ENCODE measurements at places on chromosomes 5 and 9.

DNA sequence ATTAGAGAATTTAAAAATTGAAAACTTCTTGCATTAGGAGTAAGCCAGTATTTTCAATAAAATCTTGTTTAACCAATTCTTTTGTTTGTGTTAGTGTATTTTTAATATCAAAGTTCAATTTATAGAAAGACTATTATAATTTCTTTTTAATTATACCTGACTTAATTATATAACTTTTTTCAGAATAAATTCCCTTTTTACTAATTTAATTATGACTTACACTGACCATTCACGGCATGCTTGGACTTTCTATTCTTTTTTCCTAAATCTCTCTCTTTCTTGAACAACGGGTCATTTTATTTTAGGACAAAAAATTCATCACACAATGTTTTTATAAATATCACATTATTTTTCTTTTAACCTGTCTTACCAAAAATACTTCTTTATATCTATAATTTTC, 555.3 kb upstream of the PTGER4 start:
- DNase-seq, result no peak

- DNase-seq, result no peak
Observed at GRCh38 chr5:55440188-55440646, 94.5 kb downstream of the PLPP1 start.

DNA sequence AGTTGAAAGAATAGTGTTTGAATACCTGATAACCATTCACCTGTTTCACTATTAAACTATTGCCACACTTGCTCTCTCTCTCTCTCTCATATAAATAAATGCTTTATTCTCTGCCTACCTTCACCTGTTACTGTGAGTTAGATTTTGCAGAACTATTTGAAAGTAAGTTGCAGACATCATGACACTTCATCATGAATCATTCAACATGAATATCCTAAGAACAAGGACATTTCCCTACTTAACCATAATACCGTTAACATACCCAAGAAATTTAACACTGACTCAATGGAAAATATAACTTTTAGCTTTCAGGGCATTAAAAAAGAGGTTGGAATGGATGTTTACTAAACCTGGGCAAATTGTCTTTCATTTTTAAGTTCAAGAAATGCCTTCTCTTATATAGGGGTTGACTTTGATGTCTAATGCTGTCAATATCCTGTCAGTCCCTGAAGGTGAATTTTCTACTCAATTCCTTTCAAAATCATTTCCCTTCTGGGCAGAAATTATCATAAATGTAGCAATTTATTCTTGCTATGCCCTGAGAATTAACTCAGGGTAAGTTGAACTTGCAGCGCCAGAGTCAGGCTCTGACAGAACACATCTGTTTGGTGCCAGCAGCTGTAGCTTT, 582.6 kb upstream of the TLE4 start:
- DNase-seq, result no peak

DNA sequence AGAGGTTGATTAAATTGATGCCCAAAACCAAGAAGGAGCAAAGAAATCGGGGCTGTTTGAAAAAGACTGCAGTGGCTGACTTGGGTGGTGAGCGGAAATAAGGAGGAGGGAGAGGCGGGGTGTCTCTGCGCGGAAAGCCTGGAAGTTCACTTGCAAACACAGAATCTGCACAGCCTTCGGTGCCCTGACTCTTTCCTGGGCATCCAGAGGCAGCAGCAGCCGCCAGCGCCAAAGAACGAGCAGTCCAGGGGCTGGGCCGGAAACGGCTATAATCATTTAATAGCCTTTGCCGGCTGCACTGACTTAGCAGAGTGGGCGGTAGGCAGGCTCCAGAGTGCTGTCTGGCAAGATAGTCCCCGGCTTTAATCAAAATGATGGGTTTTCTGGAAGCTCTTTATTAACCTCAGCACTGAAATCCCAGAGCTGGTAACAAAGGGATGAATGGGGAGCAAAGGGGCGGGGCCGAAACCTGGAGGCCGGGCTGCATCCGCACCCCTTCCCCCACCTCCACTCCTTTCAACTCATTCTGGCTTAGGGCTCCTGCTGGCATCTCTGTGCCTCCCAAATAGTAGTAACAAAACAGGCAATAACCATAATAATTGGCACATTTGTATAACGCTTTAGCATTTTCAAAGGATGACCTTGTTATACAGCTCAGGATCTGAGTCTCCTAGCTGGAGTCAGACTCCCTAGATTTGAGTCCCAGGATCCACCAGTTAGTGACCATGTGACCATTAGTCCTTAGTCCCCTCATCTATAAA, 35.7 kb downstream of the PCDHAC2 start:
- peak; percentile 38 for DNase-seq

DNA sequence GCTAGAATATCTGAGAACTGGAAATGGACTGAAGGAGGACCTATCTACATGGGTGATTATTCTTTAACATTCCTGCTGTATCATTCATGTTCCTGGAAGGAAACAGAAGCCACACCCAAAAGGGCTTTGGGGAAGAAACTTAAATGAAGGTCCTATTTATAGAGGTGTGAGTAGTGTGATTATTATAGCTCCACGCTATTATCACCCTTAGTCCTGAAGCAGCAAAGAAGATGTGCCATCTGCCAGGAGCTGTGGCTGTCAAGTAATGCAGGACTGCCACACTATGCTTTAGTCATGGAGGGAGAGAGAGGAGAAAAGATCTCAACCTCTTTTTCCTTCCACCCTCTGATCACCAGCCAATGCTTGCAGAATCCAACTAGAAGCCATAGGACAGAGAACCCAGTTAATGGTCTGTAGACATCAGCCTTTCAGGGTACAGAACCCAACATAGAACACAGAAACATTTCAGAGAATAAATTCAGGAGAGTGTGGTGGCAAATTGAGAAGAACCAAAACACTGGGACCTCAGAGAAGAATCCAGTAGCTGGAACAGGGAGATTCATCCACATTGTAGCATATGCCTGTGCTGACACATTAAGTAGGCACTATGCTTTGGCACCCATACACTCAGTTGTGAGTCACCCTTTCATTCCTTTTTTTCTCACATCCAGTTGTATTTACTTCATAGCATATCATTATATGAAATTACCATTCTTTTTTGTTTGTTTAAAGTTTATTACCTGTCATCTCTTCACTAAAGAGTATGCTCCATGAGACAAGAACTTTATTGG, 21.0 kb upstream of the RNF180 start:
- no peak for DNase-seq

DNA sequence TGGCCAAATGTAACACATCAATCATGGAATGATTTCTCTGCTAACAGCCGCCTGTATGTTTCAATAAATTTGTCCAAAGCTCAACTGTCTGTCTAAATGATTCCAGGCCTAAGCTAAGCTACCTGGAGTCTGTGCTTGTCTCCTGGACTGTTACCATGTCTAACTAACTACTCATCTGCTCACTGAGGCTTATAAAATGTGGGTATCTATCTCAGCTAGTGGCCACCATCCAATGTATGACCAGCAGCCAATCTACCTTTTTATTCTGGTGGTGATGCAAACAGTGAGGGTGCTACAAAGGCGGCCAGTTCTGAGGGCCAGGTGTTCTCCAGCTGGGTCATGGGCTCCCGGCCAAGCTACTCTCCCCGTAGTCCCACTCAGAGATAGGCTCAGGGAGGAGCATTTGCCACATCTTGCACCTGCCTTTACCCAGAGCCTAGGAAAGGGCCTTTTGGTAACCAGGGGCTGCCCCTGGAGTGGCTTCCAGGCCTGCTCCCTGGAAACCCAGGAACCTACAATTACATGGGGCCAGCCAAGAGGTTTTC, 59.1 kb downstream of the PFDN1 start:
- DNase-seq, result no peak

GRCh38 chr5:118834710-118835109, 153.6 kb downstream of the DTWD2 start:
- no peak for DNase-seq

DNA sequence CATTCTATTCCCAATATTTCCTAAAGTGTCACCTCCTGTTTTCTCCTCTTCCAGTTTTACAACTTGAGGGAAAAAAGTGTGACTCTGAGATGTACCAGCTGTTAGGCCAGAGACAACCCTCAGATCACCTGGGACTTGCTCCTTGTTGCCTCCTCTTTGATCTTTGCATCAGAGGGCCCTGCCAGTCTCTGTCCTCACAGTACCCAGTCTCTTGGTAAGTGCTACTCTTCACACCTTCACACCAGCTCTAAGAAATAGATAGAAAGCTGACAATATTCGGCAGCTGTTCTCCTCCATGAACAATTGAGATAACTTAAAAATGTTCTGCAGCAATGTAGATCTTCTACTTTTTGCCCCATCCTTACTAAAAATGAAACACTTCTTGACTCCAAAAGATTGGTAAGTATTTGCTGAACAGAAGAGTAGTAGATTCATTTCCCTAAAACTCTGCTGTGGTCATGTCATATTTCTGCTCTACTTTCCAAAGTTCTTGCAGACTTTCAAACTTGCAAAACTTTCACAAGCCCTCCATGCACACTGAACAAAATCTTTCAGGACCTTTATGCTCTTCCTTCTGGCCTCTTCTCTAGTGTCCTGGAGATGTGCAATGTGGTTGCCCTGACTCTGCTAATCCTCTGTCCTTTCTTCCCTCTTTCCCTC, 188.6 kb downstream of the SNX18 start:
- no peak for DNase-seq

- no peak for DNase-seq
Observed at GRCh38 chr9:2872931-2873323, 29.0 kb upstream of the PUM3 start.

GRCh38 chr9:130453487-130453886, 8.7 kb downstream of the ASS1 start:
- DNase-seq, result peak; percentile 20

DNA sequence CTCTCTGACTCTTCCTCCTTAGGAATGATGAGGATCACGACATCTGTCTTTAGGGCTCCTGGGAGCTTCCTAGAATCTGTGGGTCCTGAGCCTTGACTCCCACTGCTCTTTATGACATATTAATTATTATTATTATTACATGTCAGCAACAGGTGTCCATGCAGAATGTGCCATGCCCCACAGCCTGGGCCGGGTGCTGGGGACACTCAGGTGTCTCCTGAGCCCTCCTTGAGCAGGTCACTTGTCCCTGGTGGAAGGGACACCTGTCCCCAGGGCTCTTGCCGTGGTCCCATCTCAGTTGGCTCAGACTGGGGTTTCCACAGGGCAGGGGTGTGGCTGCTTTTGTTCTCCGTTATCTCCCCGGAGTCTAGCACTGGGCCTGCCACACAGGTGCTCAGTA, 34.2 kb downstream of the PTGES start:
- no peak for DNase-seq

DNA sequence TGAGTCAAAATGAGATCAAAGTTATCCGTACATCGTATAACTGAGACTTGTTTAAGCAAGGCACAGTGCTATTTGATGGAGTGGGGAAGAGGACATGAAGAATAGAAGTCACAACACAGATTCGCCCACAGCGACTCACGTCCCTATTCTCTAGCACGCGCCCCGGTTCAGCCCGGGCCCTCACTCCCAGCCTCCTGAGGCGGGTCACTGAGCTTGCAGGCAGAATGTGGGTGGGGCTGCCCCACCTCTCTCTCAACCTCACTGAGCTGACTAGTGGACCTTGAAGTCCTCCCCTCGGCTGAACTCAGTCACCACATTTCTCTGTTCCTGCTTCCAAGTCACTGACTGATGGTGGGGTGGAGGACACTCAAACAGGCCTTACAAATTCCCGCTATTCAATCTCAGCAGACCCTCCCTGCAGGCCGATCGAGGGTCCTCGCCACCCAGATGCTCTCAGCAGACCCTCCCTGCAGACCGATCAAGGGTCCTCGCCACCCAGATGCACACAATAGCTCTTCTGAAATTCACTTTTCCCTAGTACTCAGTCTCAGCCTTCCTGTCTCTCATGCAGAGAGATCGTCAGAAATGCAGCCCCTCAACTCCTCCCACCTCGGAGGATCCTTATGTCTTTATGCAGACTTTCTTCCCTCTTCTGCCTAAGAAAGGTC, 12.9 kb downstream of the GLDC start:
- no peak for DNase-seq

- DNase-seq, result no peak
Observed at GRCh38 chr9:86859056-86859455, 88.2 kb downstream of the GAS1 start.

- DNase-seq, result no peak
Observed at GRCh38 chr9:127967151-127967809, 13.5 kb downstream of the EEIG1 start.

DNA sequence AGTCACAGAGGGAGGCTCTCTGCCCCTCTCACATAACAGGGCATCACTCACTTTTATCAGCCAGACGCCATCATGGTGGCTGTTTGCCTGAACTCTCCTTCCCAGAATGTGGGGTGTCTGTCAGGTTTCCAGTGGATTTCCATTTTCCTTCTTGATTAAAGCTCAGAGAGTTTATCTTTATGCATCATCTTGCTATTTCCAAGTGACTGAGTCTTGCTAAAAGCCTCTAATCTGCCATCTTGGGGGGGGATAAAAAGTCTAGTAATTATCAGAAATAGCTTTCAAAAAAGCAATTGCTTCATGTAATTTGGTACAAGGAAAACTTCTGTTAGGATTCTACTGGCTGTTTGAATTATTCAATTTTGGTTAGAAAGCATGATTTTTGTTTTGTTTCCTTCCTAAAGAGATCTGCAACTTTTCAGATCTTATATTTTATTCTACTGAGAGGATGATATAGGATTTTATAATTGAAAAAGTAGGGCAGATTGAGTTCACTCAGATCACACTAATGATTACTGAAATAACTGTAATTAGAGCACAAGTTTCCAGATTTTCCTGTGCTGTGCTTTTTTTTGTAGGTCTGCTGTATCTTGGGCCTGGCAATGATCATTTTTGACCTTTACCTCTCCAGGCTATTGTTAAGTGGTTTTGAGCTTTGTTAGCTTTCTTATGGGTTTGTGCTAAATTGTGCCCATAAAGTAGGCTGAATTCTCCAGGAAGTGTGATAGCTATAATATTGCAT, 661.5 kb downstream of the TLE4 start:
- no peak for DNase-seq

GRCh38 chr5:124274949-124275348, 471.5 kb downstream of the ZNF608 start:
- DNase-seq, result no peak

GRCh38 chr5:115372146-115372545, 75.7 kb upstream of the CCDC112 start:
- DNase-seq, result no peak

GRCh38 chr5:372556-372995, 51.1 kb downstream of the AHRR start:
- DNase-seq, result no peak

DNA sequence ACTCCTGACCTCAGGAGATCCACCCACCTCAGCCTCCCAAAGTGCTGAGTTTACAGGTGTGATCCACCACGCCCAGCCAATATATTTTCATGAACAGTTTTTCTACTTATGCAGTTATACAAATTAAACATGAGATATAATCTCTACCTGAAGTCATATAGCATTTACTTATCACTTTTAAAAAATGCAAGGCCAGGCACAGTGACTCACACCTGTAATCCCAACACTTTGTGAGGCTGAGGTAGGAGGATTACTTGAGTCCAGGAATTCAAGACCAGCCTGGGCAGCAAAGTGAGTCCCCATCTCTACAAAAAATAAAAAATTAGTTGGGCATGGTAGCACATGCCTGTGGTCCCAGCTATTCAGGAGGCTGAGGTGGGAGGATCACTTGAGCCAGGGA, 164.7 kb upstream of the LHFPL2 start:
- no peak for DNase-seq
